ENCODE measurements at places on chromosomes 2 and 18.

DNA sequence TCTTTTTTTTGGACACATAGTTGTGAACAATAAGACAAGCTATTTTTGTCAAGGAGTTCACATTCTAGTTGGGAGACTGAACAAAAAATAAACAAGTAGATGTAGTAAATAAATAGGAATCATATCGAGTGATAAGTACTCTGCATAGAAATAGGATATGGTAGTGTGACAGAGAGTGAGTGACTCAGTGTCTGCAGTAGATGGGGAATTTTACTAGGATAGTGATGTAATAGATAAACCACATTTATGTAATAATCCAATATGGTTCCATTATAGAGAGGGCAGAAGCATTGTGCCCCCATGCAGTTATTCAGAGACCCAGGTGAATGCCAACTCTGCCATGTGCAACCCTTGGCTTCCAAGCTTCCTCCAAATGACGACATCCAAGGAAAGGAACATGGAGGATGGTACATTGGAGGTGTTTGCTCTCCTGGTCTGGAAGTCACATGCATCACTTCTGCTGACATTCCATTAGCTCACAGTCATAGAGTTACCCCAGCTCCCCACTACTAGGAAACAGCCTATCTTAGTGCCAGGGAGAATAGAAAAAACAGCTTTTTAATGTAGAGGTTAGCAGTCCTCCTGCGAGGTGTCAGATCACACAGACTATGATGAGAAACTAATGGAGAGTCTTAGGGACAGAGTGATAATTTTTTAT is 595.4 kb downstream of the NYAP2 start:
- DNase-seq: no peak

DNA sequence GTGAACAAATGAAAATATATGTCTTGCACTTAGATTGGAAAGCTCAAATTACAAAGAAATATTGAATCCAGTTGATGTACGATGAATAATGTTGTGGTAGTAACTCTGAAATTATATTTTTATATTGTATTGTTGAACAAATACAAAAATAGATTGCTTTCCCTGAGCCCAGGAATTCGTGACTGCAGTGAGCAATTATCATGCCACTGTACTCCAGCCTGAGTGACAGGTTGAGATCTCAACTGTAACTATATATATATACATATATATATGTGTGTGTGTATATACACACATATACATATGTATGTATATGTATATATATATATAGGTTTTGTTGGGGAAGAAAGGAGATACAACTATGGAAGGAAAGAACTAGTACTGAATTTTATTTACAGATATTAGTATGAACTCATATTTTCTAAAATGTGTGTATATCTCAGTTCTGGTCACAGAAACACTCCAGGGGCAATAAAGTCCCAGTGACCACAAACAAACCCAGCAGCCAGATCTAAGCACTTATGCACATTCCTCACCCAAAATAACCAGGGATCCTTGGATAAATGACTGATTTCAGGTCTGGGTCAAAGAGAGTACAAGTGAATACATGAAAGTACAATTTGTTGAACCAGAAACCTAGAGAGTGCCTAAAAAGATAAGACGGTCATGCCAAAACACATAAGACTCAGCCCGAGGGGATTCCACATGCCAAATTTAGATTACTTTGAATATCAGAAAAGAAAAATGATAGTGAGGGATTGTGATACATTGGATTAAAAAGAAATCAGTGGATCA is 146.3 kb downstream of the TMX3 start:
- DNase-seq: no peak

DNA sequence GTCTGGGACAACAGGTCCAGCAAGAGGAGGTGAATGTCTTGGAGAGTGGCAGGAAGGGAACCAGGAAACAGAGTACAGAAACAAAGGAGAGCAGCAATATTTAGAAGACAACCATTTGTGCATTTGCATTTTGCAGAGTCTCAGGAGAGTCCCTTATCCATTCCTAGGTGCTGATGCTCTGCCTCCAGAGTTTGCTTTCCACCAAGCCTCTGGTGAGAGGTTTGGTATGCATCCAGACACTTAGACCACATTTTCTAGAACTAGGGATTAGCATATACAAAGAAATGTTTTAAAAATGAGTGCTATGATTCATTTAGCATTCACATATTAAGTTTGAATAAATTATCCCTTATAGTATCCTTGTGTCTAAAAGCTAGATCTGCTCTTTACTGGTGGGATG is 18.5 kb upstream of the LRATD1 start:
- DNase-seq: no peak

DNA sequence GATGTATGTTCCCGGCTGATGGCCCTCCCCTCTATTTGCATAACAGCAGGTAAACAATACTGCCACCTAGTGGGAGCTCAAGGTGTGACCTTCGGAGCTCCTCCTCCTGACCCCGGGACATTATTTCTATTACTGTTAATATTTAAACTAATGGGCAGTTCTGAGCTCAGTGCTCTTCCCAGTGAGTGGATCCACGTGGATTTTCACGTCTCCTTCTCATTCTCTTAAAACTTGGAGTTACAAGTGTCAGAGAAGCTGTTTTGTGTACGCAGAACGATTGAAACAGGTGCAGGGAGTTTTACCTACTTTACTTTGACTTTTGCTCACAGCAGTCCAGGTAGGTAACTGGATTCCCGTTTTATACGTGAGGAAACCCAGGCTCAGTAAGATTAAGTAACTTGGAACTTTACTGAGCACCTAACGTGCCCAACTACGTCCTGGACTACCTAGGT is 127.3 kb downstream of the PRKCE start:
- DNase-seq: peak; percentile 59

DNA sequence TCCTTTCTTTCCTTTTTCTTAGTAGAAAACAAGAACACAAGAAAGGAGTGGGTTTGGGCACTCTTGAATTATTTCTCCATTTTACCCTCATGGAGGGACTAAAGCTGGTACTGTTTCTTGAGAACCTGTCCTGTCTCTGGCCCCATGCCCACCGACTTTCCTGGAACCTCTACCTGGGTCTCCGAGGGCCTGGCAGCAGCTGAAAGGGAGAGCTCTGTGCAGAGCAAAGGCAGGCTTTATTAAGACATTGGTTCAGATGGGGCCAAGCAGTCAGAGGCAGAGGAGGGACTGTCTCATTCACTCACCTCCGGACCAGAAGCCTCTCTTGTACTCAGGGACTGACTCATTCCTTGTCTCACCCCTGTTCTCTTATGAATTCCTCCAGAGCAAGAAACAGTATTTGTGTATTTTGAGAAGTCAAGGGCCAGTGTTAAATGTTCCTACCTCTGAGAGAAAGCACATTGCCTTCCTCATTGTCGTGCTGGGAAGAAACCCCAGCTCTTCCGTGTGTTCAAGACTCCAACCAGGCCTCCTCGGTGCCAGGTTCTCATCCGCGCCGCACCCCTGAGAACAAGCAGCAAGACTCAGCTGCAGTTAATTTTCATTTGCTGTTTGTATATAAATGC is 201.9 kb upstream of the NT5C1B start:
- no peak for DNase-seq

DNA sequence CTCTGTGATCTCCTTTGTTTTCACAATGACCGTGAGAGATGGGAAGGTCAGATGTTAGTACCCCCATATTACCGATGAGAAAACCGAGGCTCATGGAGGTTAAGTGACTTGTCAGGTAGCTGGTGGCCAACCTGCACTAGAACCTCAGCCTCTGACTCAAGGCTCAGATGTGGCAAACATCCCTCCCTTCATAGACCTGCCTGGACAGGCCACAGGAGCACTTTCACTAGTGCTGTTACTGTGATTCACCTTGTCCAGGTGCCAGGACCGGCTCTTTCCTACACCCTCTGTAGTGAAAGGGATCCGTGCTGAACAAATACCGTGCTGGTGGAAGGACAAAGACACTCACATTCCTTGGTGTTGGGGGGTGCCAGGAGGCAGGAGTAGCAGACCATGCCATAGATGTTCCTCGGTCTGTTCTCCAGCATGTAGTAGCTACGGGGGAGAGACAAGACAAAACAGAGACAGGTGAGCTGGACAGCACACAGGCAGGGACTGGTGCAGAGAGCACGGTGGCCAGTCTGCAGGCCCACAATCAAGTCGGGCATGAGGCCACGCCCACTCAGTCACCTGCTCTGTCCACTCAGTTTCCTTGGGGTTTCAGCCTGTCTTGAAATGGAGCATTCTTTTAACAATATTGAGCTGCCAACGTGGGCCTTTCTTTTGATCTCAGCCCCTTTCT is 65.9 kb downstream of the EDAR start:
- no peak for DNase-seq

- DNase-seq: no peak
Measured at GRCh38 chr2:39786761-39787522, 7.9 kb upstream of the THUMPD2 start.

GRCh38 chr2:183495589-183496267 is 371.5 kb downstream of the NUP35 start:
- DNase-seq: no peak

DNA sequence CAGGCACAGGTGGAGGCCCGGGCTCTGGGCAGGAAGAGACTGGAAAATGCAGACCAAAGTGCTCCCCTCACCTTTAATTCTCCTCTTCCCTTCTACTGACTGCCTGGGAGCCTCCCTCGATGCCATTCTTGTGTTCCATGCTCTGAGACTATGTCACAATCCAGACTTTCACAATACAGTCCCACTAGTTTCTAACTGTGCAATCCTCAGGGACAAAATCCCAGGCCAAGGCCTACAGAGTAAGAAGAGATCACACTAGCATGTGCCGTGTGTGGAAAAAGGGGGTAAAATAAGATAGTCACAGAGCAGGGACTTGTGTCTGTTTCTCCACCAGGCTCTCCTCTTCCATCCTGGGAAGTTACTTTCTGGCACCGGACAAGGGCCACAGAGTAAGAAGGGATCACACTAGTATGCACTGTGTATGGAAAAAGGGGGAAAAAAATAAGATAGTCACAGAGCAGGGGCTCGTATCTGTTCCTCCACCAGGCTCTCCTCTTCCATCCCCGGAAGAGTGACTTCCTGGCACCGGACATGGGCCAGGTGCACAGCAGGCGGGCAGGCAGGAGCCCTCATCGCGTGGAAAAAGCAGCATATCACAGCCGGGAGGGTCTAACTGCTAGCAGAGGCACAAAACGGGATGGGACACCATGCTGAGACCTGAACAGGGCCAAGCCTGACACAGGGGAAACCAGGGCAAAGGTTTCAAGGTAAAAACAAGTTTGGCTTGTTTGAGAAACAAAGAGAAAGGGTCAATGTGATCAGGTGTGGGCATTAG is 9.6 kb downstream of the CYB5A start:
- no peak for DNase-seq

- DNase-seq: no peak
Measured at GRCh38 chr2:205686783-205687640, 4.7 kb downstream of the NRP2 start.

- no peak for DNase-seq
Measured at GRCh38 chr2:127082974-127083373, 24.0 kb downstream of the BIN1 start.

- DNase-seq: no peak
Measured at GRCh38 chr2:176424746-176425145, 155.5 kb downstream of the MTX2 start.

DNA sequence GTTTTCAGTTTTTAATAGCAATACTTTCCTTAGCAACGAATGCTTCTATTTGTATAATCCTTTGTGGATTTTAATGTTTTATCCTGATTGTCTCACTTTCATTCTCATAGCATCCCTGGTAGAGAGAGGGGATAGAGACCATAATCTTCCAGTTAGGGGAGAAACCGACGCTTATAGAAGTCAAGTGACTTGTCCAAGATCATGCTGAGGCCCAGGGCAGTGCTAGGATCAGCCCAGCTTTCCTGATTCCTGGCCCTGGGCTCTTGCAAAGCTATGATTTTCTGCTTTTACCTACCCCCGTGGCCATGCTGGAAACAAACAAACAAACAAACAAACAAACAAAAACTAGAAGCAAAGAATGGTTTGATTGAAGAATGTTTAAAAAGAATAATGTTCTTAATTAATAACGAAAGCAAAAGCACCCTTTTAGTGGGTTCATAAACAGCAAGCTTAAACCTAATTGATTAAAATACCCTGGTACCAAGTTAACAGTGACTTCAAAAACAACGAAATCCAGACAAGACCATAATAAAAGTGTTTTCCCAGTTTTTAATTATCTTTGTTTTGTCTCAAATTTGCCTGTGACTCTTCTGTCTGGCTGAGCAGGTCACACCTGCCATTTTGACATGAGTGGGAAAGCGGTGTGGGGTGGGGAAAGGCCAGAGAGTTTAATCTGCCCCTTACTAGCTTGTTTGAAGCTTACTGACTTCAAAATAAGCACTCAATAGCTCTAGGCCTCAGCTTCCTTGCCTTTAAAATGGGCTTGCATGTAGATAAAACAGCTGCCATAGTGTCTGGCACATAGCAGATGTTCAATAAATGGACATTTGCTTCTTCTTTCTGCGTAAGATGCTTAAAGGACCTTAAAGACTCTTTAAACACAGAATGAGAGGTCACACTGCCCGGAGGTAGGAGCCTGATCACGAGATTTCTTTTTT is 116.6 kb upstream of the MYCN start:
- DNase-seq: no peak

Measured in stimulated activated CD4-positive, alpha-beta T cell treated with anti-CD3 and anti-CD28 coated beads, Interleukin-4, amount 100 ng/mL, for 4 hours (primary cell).